ENCODE measurements at places on chromosomes 1 and 21.

DNA sequence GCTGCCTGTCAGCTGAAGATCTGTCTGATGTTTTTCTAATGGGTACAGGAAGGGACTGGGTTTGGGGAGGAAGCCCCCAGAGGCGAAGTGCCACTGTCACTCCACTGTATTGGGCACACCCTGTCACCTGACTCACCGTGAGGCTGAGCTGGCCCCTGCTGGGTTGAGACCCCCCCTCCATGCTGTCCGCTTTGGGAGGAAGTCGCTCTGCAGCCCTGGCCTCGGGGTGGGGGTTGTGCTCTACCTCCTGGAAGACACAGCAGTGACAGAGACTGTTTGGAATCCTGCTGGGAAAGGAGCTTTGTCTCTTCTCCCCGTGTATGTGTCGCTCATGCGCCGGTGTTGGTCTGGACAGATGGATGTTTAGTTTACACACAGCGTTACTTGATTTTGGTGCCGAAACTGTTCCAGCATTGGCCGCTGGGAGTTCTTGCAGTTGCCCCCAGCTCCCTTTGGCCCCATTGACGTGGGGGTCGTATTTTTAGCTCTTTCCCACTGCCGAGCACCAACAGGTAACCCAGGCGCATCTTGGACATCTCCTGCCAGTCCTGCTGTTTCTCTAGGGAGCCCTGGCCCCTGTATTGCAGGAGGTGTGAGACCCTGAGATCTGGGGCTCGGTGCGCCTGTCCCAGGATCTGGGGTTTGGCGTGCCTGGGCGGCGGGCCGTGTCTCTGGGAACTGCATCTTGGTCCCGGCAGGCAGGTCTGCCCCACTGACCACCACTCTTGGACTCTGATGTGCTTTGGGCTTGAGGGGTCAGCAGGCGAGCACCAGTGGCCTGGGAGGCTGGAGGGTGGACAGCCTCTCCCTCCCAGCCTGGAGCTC, 30.3 kb downstream of the SLX9 start:
- no peak for DNase-seq

GRCh38 chr1:216015116-216015515, 408.1 kb downstream of the USH2A start:
- DNase-seq: no peak

GRCh38 chr1:174626031-174627025, 178.6 kb downstream of the GPR52 start:
- no peak for DNase-seq

DNA sequence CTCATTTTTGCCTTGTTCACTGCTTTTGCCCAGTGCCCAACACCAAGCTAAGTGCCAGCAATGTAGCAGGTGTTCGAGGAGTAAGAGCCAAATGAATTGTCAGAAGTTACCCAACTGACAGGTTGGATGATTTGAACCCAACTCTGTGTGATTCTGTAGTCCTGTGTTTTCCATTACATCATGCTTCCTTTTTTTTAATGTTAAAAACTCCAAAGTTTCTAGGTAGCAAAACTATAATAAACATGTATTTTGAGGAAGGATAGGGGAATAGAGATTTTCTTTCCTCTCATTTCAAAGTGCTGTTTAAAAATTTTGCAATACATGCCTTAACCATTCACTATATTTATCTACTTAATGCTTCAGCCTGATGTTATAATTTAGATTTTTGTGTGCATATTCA, 34.1 kb downstream of the BCL9 start:
- no peak for DNase-seq

- DNase-seq: no peak
These were observed 8.2 kb downstream of the TMCC2 start for GRCh38 chr1:205235951-205236350.

GRCh38 chr21:41249476-41249875, 67.1 kb upstream of the FAM3B start:
- DNase-seq: no peak

DNA sequence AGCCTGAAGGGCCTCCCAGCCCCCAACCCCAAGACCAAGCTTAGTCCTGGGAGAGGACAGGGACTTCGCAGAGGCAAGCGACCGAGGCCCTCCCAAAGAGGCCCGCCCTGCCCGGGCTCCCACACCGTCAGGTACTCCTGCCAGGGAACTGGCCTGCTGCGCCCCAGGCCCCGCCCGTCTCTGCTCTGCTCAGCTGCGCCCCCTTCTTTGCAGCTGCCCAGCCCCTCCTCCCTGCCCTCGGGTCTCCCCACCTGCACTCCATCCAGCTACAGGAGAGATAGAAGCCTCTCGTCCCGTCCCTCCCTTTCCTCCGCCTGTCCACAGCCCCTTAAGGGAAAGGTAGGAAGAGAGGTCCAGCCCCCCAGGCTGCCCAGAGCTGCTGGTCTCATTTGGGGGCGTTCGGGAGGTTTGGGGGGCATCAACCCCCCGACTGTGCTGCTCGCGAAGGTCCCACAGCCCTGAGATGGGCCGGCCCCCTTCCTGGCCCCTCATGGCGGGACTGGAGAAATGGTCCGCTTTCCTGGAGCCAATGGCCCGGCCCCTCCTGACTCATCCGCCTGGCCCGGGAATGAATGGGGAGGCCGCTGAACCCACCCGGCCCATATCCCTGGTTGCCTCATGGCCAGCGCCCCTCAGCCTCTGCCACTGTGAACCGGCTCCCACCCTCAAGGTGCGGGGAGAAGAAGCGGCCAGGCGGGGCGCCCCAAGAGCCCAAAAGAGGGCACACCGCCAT, 21.9 kb upstream of the ARF1 start:
- DNase-seq: no peak

DNA sequence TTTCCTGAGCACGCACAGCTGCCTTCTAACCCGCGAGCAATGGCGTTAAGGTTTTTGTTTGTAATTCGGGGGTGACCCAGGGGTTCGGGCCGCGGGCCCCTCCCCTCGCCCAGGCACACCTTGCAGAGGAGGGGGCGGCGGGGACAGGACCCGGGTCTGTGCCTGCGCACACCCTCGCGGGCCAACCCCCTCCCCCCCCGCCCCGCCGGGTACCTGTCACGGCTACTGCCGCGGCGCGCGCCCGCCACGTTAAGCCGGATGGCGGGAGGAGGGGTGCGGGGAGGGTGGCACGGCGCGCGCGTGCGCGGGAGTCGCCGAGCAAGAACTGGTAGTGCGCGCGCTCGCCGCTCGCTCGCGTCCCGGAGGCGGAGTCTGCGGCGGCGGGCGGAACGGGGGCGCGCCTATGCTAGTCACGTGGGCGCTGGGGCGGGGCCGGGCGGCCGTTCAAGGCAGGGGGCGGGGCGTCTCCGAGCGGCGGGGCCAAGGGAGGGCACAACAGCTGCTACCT, at the start of gene TPTE:
TSS of gene TPTE (plus strand) at position 493 of the 508 bp plus-strand sequence. CDS start 17,141 bp downstream, outside the sequence.
- no peak for DNase-seq

DNA sequence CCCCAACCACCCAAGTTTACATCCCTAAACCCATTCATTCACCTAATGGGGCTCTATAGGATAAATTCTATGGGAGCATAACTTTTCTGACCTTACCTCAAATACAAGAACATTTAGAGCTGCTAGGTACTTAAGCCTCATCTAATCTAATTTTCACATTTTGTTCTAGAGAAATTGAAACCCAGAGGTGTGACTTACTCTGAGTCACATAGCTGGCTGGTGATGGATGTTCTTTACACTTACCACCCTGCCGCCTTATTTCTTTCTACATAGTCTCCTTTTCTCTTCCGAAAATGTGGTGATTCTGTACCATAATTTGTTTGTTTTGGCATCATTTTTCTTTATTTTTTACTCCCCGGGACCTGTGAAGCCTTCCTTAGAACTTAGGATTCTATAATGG, 20.3 kb downstream of the TIPRL start:
- no peak for DNase-seq

GRCh38 chr1:151993084-151993733, 450 bp downstream of the S100A10 start:
- DNase-seq: no peak

DNA sequence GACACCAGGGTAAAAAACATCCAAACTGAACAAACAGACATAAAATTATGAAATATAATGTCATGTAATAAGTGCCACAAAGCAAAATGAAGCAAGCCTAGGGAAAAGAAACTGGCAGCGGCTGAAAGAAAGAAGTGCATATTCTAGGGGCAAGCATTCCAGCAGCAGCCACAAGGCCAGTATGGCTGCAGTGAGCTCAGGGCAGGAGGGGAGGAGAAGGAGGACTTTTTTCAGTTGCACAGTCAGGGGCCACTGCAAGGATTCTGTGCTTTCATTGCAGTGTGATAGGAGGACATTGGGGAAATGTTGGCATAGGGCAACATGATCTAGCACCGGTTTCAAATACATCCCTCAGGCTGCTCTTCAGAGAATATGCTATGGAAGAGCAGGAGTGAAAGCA, 263.8 kb downstream of the NEGR1 start:
- no peak for DNase-seq

DNA sequence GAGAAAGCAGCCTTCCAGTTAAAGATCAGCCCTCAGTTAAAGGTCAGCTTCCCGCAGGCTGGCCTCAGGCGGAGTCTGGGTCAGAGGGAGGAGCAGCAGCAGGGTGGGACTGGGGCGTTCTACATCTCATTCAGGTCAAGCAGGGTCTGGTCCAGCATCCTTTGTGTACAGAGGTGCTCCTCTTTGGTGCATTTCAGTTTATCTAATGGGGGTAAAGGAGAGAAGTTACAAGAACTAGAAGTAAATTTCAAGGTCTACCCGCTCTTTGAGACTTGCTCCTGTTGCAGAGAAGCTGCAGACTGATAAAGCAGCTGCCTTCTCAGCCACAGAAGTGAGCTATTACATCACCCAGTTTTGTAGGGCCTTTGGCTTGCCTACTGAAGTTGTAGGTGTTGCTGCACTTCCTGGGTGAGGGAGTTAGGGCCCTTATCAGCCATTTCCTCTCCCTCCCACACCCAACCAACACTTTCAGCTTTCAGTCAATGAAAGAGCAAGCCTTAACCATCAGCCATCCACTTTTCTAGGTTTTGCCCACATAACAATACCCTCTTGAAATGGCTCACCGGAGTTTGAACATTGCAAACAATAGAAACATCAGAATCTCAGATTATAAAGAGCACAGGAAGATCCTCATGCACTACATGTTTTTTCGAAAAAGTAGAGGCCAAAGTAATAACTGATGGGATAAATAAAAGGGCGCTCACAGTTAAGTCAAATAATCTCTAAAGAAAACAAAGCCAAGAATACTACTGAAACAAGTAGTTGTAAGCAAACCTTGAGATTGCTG, 2.8 kb upstream of the NUP210L start:
- peak; percentile 28 for DNase-seq

GRCh38 chr21:28654406-28654805, 338.3 kb downstream of the LTN1 start:
- DNase-seq: no peak

DNA sequence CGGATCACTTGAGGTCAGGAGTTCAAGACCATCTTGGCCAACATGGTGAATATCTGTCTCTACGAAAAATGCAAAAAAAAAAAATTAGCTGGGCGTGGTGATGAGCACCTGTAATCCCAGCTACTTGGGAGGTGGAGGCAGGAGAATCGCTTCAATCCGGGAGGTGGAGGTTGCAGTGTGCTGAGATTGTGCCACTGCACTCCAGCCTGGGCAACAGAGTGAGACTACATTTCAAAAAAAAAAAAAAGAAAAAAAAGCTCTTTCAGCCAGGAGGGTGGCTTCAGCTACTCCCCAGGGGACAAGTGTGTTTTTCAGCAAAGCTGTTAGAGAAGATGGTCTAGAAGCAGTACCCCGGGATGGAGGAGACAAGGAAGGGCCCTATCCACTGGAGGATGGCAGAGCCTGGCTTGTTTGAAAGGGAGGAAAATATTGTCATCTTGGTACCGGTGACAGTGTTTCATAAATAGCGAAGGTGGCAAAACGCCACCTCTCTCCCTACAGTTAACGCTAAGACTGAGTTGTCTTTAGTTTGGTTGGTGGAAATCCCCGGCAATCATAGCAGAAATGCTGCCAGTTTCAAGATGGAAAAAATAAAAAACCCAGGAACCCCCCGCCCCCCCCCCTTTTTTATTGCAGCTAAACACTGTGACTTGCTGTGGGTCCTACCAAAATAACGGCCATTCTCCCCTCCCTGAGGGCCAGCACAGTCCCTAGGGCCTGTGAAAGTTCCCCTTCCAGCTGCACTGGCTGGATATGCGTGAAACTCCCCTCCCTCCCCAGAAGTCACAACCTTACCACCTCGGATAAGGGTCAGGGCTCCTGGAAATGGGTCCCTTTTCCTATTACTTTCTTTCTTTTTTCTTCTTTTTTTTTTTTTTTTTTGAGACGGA, 3.5 kb downstream of the PIK3CD start:
- no peak for DNase-seq

GRCh38 chr1:203702130-203702577, 62.8 kb upstream of the LAX1 start:
- peak; percentile 39 for DNase-seq

GRCh38 chr1:92843429-92844352, 11.9 kb downstream of the RPL5 start:
- DNase-seq: no peak

- DNase-seq: no peak
These were observed 31.9 kb upstream of the RXRG start for GRCh38 chr1:165476776-165477175.

- DNase-seq: no peak
These were observed 27.4 kb downstream of the PALMD start for GRCh38 chr1:99673315-99673714.

- DNase-seq: no peak
These were observed 977 bp downstream of the TRAF3IP3 start for GRCh38 chr1:209756615-209757445.

GRCh38 chr1:207956986-207957385, 46.1 kb upstream of the CD34 start:
- no peak for DNase-seq

DNA sequence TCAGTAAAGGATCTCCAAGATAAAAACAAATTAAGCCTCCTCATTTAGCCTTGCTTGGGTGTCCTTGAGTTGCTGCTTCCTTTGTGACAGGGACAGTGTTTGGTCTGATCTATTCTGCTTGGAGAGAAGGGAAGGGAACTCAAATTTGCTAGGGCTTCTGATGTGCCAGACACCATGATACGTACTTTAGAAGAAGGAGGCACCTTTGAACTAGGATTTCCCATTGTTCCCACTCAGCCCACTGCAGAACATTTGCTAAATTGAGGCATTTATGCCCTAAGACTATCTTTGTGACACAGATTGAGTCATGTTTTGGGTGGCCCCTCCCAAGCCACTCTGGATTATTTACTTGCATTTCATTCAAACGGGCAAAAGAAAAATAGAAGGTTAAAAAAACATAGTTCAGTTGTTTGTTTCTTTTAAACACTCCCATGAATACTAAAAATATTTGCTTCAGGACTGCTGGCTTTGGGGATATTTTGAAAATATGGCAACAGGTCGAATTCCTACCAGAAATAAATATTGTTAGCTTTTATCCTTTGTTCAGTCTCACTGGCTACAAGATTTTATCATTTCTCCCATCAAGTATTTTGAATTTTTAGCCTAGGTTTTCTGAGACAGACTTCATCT, 81.9 kb upstream of the WLS start:
- DNase-seq: no peak

DNA sequence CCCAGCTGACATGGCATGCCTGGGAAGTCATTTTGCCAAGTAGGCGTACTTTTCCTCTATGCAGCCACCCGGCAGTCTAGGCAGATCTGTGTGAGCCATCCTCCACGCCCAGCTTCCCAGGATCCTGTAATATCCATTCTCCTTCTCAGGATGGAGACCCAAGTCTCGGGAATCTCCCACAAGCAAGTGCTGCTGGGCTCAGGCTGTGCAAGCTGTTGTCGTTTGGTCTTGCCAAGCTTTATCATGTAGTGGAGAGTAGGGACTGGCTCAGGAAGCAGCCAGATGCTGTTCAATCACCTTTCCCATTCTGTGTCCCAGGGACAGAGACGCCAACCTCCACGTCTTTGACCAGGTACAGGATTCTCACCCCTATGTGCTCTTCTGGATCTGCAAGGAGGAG, 191.1 kb upstream of the TMEM51 start:
- DNase-seq: no peak
